8988T (cell line): ENCODE measurements at places on chromosomes 6 and 20.

DNA sequence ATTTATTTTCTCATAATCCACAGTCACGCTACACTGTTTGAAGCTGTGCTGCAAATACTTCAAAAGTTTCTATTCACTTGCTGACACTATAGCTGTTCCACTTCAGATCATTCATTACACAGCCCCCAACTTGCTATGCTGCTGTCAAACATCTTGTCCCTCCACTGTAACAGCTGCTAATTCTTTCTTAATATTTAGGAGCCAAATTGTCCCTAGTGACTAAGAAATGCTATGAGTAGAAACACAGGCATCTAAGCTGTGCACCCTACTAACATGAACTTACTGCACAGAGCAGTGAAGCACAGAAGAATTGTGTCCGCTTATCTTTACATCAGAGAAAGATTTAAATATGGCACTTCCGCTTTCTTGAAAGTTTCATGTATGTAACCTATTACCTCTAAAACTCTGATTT is 91.3 kb downstream of the PDE10A start:
- no peak for DNase-seq

GRCh38 chr6:113907102-113907815 is 50.1 kb downstream of the MARCKS start:
- DNase-seq = no peak

DNA sequence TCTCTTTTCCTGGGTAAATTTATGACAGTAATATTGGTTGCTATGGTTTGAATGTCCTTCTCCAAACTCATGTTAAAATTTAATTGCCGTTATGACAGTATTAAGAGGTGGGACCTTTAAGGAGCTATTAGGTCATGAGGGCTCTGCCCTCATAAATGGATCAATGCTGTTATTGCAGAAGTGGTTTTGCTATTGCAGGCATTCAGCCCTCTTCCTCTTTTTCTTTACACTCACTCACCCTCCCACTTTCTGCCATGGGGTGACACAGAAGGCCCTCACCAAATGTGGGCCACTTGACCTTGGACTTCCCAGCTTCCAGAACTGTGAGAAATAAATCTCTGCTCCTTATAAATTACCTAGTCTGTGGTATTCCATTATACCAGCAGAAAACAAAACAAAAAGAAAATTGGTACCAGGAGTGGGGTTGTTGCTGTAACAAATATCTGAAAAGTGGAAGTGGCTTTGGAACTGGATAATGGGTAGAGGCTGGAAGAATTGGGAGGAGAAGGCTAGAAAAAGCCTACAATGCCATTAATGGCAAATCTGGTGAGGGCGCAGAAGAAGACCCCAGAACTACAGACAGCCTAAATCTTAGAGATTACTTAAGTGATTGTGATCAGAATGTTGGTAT is 24.8 kb upstream of the IGF2R start:
- no peak for DNase-seq

GRCh38 chr6:153437193-153437592 is 306.1 kb upstream of the RGS17 start:
- no peak for DNase-seq

DNA sequence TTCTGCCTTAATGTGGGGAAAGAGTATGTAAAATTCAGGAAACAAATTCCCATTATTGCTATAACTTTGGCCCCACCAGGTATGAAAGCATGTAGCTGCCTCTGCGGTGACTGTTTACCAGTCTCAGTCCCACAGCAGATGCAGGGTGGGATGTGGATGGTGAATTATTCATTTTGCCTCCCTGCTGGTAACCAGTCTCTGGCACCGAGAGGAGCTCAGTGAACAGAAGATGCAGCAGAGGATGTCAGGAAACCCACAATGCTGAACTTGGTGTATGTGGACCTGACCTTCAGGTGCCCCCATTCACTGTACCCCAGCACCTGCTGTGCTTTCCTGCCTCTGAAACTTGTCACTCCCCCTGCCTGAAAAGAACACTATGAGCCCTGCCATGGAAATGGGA is 8.8 kb upstream of the METTL24 start:
- no peak for DNase-seq
